ENCODE measurements at places on chromosomes 12 and 14.

- DNase-seq: no peak
These were observed 144.0 kb downstream of the SEC23A start for GRCh38 chr14:38959021-38959420.

GRCh38 chr14:70643967-70644366 is 2.3 kb downstream of the TTC9 start:
- DNase-seq: no peak

- no peak for DNase-seq
These were observed 96.1 kb downstream of the PIWIL1 start for GRCh38 chr12:130433834-130434233.

- no peak for DNase-seq
These were observed 86.4 kb downstream of the CCDC92 start for GRCh38 chr12:123886258-123886657.

DNA sequence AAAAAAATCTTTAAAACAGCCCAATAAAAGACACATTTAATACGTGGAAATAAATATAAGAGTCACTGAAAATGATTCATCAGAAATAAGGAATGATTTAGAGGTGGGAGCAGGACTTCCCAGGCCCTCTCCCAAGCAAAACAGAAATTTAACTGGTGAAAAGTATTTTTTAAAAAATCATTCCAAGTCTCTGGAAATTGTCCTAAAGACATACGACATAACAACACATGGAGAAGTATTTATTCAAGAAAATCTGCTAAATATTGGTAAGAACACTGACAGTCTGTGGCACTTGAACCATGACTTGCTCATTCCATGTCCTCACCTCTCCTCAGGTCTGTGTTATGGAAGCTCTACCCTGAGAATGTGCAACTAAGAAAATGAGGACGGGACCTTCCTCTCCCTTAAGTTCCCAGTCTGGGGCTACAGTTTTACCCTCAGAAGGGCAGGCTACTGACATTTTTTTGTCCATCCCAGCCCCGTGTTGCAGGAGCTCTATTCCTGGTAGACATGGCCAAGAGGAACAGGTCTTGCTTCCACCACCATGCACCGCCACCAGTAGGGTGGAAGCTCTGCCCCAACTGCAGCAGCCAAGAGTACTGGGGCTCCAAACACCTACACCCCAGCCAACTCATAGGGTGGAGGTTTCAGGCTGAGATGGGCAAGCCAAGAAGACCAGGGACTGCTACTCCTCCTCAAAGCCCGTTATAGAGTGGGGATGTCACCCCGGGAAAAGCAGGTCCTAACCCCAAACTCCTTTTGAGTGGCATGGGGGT is 193.0 kb downstream of the CRADD start:
- no peak for DNase-seq

GRCh38 chr12:109804820-109805761 is 28.1 kb downstream of the TRPV4 start:
- peak; percentile 32 for DNase-seq

DNA sequence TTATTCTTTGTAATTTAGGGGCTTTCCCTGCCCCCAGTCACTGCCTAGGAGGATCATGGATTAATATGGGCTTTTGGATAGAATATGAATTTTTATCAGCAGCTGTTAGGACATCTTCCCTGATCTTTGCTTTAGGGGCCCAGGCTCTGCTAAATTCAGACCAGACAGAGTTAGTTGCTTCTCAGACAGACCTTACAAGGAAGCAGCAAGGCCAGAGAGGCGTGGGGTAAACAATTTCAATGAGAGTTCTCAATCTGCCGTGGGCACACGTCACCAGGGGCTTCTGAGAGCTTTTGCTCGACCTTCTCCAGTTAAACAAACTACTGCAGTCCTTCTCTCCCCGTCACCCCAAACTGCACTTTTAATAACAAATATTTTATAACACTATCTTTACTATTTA is 27.7 kb downstream of the FGF6 start:
- DNase-seq: no peak
